ENCODE measurements at places on chromosomes 13 and 19.

DNA sequence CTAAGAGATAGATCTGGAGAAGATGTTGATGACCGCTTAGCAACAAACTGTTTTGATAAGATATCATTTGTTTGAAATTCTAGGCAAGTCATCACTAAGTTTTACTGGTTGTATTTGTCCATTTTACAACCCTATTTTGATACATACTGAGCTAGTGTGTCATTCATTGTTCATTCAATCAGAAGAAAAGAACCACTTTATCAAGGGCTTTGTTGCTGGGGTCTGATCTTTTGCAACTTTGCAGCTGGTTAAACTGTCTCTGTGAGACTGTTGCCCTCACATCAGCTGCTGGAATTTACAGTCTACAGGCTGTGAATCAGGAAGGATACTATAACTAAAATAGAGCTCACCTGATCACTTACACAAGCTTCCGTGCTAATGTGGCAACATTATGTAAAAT lies 290.5 kb downstream of the RFC3 start:
- no peak for DNase-seq

- no peak for DNase-seq
Observed at GRCh38 chr13:35159041-35159440, 217.0 kb downstream of the NBEA start.

DNA sequence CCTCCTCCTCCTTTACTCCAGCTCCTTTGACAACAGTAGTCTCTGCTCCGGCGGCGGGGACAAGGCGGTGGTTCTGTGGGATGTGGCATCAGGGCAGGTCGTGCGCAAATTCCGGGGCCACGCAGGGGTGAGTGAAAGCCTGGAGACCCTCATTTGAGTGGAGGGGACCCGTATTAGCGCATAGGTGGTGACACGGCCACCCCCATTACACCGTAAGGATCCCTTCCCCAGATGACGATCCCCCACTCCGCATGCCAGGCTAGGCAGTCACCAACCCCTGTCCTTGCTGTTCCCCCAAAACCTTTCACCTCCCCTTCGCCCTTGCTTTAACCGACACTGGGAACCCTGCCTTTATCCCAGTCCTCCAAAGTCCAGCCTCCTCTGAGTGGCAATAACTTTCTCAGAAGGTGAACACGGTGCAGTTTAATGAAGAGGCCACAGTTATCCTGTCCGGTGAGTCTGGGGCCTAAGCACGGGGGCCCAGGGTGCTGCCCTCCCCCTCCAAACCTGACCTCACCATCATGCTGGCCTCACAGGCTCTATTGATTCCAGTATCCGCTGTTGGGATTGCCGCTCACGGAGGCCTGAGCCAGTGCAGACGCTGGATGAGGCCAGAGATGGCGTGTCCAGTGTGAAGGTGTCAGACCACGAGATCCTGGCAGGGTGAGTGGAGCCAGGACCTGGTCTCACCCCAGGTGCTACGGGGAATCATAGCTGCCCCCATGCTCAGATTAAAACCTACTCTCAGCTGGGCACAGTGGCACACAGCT lies 3.7 kb downstream of the WDR83 start:
- DNase-seq = no peak

- no peak for DNase-seq
Observed at GRCh38 chr19:29992233-29992867, 50.3 kb downstream of the URI1 start.

DNA sequence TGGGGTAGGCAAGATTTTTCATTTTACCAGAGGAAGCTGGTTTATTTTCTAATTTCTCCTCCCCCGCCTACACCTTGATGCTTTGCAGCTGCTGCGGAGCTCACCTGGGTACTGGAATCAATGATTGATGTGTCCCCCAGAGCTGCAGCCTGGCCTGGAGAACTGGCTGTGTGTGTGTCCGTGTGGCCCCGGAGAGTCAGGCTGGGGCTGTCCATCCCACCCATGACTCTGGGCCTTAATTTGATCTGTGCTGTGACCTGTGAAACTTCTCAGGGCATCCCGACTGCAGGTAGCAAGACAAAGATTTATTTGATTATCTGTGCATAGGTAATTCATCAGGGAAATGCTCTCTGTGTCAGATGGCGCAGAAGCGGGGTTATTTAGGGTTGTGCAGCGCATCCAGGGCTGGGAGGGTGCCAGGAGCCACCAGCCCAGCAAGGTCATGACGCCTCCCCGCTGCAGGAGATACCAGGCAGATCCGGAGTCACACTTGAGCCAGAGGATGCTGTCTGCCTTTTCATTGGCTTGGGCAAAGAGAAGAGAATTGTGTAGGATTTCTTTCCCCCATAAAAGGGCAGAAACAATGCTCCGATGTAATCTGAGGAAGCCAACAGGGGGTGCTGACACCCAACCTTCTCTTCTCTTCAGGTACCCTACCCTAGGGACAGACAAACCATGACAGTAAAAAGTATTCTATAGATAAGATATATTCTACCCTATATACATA lies 346.6 kb downstream of the TSHZ3 start:
- no peak for DNase-seq

DNA sequence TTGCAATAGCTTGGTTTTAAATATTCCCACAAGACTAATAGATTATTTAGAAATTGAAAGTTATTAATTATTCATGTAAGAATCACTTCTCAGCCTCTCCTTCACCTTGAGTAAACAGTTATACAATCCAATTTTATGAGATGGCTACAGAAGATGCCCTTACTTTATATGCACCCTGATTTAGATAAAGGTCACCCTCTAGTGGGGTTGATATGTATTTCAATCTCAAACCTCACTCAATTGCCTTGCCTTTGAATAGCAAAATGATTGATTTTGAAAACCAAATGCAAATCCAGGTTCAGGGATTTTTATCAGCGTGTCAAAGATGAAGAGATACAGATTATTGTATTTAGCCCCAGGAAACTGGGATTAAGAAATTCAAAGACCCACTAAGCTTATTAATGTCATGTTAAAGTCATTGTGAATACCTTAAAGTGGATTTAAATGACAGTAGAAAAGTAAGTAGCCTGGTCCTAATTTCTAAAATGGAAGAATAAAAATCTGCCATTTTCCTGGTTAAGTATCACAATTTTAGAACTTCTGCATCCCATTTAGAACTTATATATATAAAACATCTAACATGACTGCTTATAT lies 305.1 kb downstream of the ITGBL1 start:
- DNase-seq = peak; percentile 8

GRCh38 chr19:41863209-41863931 lies 3.3 kb downstream of the RPS19 start:
- DNase-seq = no peak

All from NCI-H524 treated with DMSO at 0.1 percent for 48 hours (cell line).